AG09309 (cell line): ENCODE measurements at places on chromosomes 2 and 18.

- DNase-seq, result no peak
Measured at GRCh38 chr2:95274291-95275150, at the start of gene PROM2. PROM2 (plus strand) TSS chr2:95274449; CDS start chr2:95274586, 137 bp downstream.

DNA sequence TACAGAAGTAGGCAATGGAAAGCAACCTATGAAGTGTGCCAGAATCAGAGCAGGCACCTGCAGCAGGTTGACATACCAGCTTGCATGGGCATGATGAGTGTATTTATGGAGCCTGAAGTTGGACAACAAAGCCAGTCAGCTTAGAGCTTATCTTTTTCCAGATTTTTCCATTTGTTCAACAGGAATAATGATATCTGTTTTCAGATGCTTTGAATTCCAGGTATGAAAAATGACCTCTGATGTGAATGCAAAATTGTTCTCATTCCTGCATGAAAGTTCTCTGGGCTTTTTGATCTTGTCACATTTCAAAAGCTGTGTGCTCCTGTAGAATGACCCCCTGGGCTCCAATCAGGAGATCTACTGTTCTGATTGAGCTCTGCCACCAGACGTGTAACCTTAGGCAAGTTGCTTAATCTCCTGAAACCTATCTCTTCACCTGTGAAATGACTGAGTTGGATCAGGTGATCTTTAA lies 38.2 kb upstream of the VIT start:
- DNase-seq, result no peak

- DNase-seq, result peak; percentile 11
Measured at GRCh38 chr2:206642075-206643025, at the start of gene FAM237A. FAM237A (plus strand) TSS chr2:206642487; CDS start chr2:206644237, 1,750 bp downstream.

DNA sequence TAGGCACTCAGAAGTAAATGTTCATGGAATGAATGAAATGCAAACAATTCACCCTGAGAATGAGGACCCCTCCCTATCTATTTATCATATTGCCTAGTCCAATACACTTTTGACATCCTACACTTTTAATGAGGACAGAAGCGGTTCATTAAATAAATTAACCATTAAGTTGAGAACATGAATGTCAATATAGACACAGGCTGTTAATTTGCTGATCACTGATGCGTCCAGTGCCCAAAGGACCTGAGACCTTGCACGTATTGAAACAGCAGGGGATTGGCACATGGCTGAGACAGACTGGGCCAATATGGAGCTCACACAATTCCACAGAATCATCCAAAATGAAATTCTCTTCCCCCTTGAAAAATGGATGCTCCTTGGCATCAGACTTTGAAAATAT lies 430.0 kb downstream of the SLC4A3 start:
- DNase-seq, result no peak

GRCh38 chr2:19819097-19820065 lies 82.4 kb downstream of the TTC32 start:
- peak; percentile 87 for DNase-seq

DNA sequence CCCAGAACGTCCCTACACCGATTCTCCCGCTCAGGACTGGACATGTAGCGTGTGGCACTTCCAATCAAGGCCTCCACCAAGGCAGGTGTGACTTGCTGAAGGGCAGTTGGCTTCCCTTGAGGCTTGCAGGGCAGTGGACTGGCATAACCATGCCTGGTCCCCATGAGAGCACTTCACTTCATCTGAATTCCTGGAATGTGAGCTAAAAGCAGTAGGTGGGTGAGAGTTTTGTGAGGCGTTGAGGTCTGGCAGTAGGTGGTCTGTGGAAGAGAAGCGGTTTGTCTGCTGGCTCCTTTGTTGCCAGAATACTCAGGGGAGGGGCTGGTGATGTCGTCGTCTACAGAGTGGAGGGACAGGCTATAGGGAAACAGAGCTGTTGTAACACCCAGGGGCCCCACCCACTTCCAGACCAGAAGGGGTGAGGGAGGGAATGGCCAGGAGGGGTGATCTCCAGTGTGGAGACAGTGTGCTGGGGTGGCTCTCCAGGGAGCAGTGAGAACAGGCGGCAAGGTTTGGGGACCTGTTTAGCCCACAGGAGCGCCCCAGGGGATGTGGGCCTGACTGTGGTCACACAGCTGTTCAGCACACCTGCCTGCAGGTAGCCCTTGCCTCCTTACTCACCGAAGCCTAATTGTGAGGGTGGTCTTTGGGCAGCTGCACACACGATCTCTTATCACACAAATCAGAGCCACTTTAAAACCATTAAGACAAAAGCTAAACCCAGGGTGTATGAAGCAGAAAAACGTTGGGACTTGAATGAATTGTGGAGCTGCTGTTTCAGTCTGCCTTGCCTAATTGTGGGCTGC lies 21.5 kb upstream of the ALKAL2 start:
- no peak for DNase-seq

DNA sequence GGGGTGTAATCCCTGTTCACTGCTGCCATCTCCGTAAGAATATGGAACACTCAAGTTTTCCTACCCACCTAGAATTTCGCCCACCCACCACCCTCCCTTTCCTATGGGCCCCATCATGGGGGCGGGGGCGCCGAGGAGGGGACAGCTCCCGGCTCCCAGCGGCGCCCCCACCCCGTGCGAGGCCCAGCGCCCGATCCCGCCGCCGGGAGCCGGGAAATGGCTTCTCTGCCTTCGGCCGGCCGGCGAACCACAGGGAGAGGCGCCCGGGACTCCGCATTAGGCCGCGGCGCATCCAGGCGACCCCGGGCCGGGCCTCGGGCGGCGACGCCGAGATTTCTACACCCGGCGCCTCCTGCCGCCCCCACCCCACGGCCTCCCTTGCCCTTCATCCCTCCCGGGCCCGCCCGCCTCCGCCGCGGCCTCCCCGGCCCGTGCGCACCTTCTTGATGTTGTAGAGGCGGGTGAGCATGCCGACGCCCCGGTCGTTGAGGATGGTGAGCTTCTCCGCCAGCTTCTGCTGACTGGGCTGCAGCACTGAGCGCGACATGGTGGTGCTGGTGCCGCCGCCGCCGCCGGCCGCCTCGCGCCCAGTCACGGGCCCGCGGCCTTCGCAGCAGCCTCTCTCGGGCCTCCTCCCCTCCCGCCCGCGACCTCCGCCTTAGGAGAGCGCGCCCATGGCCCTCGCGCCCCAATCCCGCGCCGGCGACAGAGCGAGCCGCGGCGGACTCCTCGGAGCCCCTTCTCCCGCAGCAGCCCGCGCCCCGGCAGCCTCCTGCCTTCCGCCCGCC lies 510 bp downstream of the NCKAP1 start:
- no peak for DNase-seq

- no peak for DNase-seq
Measured at GRCh38 chr2:187210726-187211125, 237.3 kb downstream of the CALCRL start.

DNA sequence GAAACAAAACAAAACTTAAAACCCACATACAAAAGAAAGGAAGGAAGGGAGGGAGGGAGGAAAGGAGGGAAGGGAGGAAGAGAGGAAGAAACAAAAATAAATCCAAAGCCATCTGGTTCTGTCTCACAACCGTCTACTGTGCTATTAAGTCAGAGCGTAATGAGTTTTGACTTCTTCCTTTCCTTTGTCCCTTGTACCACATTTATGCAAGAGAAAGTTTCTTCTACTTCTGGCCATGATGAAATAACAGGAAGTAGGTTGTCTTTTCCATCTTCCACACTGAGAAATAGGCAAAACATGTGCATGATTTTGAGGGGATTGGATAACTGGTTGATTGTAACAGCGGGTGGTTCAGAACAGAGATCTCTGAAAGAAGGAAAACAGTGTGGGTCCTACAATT lies 121.4 kb downstream of the CTAGE1 start:
- DNase-seq, result no peak

- DNase-seq, result no peak
Measured at GRCh38 chr2:177334940-177335543, 57.5 kb upstream of the AGPS start.

DNA sequence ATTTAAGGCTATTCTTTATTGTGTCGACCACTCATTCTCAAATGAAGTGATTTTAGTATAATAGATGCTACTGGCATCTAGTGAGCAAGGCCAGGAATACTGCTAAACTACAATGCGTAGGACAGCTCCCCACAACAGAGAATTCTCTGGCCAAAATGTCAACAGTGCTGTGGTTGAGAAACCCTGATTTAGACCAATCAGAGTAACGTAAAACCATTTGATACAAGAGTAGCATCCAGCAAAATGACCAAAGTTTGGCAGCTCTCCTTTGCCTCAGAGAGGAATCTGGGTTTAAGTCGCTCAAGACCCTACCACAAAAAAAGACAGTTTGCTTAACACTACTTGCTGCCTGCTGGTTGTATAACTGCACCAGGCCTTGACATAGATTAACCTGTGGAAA lies 37.0 kb upstream of the TTN start:
- no peak for DNase-seq

- DNase-seq, result no peak
Measured at GRCh38 chr2:33782395-33783230, 183.5 kb upstream of the FAM98A start.

- DNase-seq, result no peak
Measured at GRCh38 chr18:7871560-7872456, 304.7 kb downstream of the PTPRM start.

GRCh38 chr2:20021405-20022009 lies 9.0 kb upstream of the MATN3 start:
- DNase-seq, result no peak

DNA sequence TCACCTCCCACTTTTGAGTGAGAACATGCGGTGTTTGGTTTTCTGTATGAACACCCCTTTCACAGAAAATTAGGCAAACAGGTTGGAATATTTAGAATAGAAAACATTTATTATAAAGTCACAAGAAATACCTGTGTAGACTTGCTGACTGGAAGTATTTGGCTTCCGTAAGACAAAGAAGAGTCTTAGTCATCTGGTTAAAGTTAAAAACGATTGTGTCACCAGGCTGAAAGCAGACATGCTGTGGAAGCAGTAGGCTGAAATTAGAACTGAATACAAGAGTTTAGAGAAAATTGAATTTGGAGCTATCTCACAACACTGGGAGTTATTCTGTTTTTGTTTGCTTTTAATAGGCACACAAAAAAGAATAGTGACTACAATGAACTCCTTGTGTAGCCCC lies 16.2 kb upstream of the CLASP1 start:
- no peak for DNase-seq

DNA sequence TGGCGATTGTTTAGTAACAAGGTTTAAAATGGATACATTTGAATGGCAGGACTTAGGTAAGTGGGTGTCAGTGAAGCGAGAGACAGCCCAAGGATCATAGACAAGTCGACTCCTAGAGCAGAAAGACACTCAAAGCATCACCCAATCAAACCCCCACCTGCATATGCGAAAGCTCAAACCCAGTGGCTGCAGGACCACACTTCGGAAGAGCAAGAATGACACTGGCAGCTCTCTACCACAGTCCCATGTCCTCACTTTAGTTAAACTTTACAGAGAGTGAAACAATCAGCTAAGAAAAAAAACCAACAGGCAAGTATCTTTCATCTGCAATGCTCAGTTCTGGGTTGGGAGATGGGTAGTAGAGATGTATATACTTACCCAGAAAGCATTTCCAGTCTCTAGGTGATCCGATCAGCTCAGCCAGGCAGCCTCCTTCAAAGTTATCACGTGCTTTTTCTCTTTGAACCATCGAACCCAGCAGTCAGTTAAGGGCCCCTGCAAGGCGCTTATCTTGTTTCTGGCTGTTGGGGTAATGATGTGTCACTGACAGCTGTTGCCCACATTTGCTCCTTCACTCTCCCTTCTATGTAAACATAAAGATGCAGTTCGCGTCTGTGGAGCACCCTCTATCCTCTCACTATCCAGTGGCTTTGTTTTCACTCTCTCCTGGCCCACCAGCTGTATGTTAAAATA lies 357.5 kb upstream of the ID2 start:
- no peak for DNase-seq

GRCh38 chr18:54742120-54742519 lies 86.2 kb upstream of the RAB27B start:
- DNase-seq, result no peak

- no peak for DNase-seq
Measured at GRCh38 chr18:33010149-33010548, 237.3 kb upstream of the KLHL14 start.

- no peak for DNase-seq
Measured at GRCh38 chr2:74822771-74823566, 11.0 kb upstream of the HK2 start.

DNA sequence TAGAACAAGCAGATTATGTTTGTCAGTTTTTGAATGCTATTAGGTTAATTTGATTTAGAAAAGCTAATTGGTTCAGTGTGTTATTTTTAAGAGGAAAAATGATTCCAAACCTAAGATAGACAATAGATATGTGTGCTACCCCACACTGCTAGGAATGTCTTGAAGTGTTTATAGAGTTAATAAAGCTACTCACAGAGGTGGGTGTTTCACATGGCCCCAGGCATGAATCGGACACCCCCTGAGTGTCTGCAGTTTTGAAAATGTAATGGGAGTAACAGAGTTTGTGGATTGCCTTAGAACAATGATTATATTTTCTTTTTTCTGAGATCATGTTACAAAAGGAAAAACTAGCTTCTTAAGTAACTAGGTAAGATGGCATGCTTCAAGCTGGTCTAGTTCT lies 348.3 kb downstream of the ADCYAP1 start:
- no peak for DNase-seq
